ENCODE measurements at places on chromosomes 7 and 10.

- no peak for DNase-seq
Measured at GRCh38 chr10:37844644-37845043, 12.8 kb downstream of the ZNF248 start.

- DNase-seq = no peak
Measured at GRCh38 chr7:6258440-6259182, 13.8 kb downstream of the CYTH3 start.

GRCh38 chr10:23141995-23142394, 46.6 kb downstream of the MSRB2 start:
- DNase-seq = no peak

- no peak for DNase-seq
Measured at GRCh38 chr10:45520476-45520875, 146.5 kb downstream of the ALOX5 start.

DNA sequence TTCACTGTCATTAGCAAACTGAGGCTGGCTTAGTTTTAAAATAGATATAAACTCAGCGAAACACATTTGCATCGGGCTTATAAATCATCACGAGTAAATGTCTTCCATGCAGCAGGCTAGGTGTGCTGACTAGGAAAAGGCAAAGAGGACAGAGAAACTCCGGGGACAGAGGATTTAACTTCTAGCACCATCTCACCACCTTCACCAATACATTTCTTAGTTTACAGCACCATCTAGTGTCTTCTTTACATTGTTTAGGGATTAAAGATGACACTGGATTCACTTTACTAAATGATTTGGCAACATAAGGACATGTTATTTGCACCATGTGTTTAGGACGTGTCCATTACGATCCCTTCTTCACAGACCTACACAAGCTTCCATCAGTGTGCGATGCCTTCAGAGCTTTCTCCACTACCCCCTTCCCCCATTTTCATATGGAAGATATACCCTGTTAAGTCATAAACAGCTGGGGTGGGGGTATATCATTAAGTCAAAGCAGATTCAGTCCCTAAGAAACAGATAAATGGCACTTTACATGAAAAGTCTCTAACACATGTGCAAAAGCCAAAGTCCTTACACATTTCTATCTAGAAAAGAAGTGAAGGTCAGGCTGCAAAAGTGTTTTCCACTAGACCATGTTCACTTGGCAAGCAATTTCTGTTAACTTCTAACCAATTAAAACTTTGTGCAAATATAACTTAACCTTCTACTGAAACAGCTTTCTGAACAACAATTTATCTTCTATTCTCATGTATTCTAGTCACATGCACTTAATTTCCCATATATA, 103.3 kb downstream of the GRB10 start:
- no peak for DNase-seq

DNA sequence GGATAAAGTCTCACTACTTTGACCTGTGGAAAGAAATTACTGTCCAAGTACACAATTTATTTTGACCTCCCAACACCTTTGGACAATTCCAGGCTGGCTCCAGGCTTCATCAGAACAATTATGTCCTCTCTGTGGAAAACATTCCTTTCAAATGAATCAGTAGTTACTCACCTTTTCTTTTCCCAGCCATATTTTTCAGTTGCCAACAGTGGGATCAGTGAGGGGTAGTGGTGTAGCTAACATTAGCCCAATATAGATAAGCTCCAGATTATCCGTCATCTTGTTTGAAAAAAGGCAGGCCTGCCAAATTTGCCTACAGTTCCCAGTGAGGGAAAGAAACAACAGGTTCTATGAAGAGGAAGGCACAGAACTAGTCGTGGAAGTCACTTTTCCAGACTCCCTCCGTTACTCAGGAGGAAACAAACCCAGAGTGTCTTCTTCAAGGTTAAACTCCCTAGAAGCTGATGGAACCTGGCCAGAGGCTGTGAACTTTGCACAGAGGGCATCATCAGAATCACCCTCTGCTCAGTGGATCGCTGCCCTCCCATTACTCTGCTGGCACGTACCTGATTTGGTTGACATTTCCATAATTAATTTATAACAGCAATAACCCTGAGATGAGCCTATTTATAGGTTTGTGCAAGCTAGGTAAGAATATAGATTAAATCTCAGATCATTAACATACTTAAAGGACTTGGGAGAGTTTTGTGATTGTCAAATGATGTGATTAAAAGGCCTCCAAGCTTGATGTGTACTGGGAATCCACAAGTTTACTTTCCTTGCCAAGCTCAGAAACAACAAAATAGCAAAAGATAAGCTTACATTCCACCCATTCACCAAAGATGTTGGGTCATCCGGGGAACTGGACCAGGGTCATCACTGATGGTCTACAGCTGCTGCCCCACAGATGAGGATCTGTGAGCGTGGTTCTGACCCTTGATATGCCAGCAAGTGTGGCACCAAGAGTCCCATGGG, 654.6 kb upstream of the GALNT17 start:
- DNase-seq = no peak
